ENCODE measurements at places on chromosomes 1 and 21. TPM values are rescaled to one million over a fixed set of nuclear protein-coding genes. Genes with fewer than 3 reads are reported as not detected.

GRCh38 chr1:10160907-10161490 lies 49.4 kb upstream of the KIF1B start:
- H3K27ac ChIP-seq, result no peak overlapping the region
- DNase-seq, result no peak
- no peak overlapping the region for H3K4me3 ChIP-seq

DDX59 gene
- total RNA-seq, result 18.9 TPM

DNA sequence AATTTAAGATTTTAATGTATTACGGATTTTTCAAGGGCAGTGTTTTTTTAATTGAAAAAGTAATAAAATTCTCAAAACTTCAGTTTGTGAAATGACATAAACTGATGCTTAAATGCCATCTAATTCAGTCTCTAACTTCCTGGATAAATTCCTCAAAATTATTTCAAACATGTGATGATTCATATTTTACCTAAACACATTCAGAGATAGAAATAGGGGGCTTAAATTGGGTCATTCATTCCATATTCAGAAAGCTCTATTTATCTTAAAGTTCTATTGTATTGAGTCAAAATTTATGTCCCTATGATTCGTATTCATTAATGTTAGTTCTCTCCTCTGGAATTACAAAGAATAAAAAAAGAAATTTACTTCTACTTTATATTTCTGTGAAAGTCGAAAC lies 713.6 kb upstream of the CHRM3 start:
- no peak for DNase-seq
- H3K4me3 ChIP-seq, result no peak overlapping the region
- H3K27me3 ChIP-seq, result no peaks in the 10 kb centered on the region

- no peak overlapping the region for H3K4me3 ChIP-seq
- no peaks in the 10 kb centered on the region for H3K27me3 ChIP-seq
- no peaks in the 10 kb centered on the region for H3K36me3 ChIP-seq
- no peaks in the 10 kb centered on the region for H3K4me1 ChIP-seq
- DNase-seq, result no peak
These were observed 204.5 kb downstream of the TM2D1 start for GRCh38 chr1:61520401-61520800.

DNA sequence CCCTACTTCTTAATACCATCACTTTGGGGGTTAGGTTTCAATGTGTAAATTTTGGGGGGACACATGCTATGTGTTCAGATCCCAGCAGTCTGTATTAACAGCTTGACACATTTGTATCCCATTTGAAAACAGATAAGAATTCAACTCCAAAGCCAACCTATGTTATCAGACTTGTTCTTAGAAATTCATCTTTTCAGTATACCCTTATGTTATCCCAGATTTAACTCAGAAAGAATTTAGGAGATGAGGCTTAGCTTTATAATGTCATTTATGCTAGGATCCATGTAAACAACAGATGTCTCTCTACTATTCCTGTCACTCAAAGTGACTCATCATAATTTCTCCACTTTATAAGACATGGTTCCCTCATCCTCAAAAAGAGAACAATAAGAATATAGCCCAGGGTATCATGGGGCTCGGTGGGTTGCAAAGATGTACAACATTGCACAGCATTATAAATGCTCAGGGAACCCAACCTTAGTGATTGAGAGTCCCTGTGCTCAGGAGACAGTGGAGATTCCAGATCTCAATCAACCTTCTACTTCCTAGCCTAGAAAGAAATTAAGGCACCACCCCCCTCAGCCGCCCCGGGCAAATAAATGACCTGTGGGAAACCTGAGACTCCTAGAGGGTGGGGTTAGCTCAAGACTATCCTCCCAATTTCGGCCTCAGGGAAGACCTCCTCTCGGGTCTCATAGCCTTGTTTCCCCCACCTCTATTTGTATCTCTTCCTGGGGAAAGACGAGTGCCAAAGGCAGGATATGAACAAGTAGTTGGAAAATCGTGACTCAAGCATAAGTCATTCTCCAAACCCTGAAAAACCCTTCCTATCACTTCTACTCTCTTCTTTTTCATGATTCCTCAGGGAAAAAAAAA lies 265.1 kb upstream of the CAMK1G start:
- no peaks in the 10 kb centered on the region for H3K27me3 ChIP-seq
- no peaks in the 10 kb centered on the region for H3K4me1 ChIP-seq
- H3K27ac ChIP-seq, result no peak overlapping the region
- DNase-seq, result no peak
- no peaks in the 10 kb centered on the region for H3K36me3 ChIP-seq

OR2T1 gene
- not detected for total RNA-seq

DNA sequence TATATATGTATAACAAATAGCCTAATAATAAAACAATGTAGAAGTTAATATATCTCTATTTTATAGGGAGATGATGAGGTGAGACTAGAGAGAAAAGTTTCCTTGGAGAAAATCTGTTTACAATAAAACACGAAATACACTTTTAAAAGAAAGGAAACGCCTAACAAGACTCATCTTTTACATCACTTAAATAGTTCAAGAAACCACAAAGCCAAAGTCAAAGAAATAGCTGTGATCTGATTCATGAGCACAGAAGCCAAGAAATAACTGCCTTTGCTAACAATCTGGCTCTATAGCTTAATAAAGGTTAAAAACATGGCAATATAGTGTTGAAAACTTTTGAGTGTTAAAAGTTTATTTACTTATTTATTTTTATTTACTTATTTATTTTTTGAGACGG lies 61.5 kb downstream of the TOR3A start:
- H3K4me1 ChIP-seq, result no peaks in the 10 kb centered on the region
- no peak overlapping the region for H3K27ac ChIP-seq
- no peaks in the 10 kb centered on the region for H3K36me3 ChIP-seq
- no peaks in the 10 kb centered on the region for H3K27me3 ChIP-seq

GRCh38 chr1:179021873-179022272 lies 3.8 kb upstream of the FAM20B start:
- H3K36me3 ChIP-seq, result no peaks in the 10 kb centered on the region
- peaks cover 13% of the 10 kb centered on the region for H3K4me1 ChIP-seq
- H3K4me3 ChIP-seq, result no peak overlapping the region
- no peak for DNase-seq

- H3K36me3 ChIP-seq, result no peaks in the 10 kb centered on the region
- H3K4me1 ChIP-seq, result peaks cover 9% of the 10 kb centered on the region
- H3K4me3 ChIP-seq, result no peak overlapping the region
- no peak overlapping the region for H3K27ac ChIP-seq
- no peaks in the 10 kb centered on the region for H3K27me3 ChIP-seq
These were observed 15.3 kb downstream of the CFAP74 start for GRCh38 chr1:1988061-1988945.

GRCh38 chr21:15895142-15896106 lies 165.6 kb downstream of the USP25 start:
- no peak overlapping the region for H3K4me3 ChIP-seq
- H3K27ac ChIP-seq, result no peak overlapping the region
- peaks cover 4% of the 10 kb centered on the region for H3K4me1 ChIP-seq
- no peaks in the 10 kb centered on the region for H3K27me3 ChIP-seq

DNA sequence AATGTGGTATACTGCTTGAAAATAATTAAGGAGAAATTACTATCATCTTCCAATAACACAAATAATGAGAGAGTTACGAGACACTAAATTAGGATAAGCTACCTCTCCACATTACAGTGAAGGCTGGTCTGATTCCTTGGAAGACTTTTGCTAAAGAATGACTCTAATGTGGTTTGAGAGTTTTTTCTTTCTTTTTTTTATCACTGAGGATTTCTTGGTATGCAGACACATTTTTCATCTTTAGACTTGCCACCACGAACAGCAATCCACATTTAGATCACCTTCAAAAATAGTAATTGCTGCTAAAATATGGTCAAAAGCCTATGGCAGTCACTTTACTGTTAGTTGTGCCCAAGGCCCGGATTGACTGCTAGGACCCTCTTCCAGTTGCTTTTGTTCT lies 16.6 kb upstream of the TMEM35B start:
- H3K27ac ChIP-seq, result no peak overlapping the region
- DNase-seq, result no peak
- H3K36me3 ChIP-seq, result no peaks in the 10 kb centered on the region
- no peaks in the 10 kb centered on the region for H3K27me3 ChIP-seq

GBP7 gene
- not detected for total RNA-seq

GRCh38 chr1:40257313-40257687 lies 736 bp upstream of the ZMPSTE24 start:
- no peaks in the 10 kb centered on the region for H3K27me3 ChIP-seq
- peak overlapping the region; percentile 95 for H3K27ac ChIP-seq
- peak overlapping the region; percentile 71 for H3K4me3 ChIP-seq
- H3K4me1 ChIP-seq, result peaks cover 3% of the 10 kb centered on the region
- DNase-seq, result no peak
- H3K36me3 ChIP-seq, result no peaks in the 10 kb centered on the region

SLAMF6 gene
- total RNA-seq, result 0.47 TPM

COL24A1 gene
- 0.74 TPM for total RNA-seq

- no peaks in the 10 kb centered on the region for H3K36me3 ChIP-seq
- no peak overlapping the region for H3K4me3 ChIP-seq
- H3K27ac ChIP-seq, result no peak overlapping the region
- no peak for DNase-seq
- no peaks in the 10 kb centered on the region for H3K27me3 ChIP-seq
- peaks cover 2% of the 10 kb centered on the region for H3K4me1 ChIP-seq
These were observed 28.7 kb downstream of the KCNA3 start for GRCh38 chr1:110645821-110646735.

CLDN19 gene
- 0.24 TPM for total RNA-seq

DNA sequence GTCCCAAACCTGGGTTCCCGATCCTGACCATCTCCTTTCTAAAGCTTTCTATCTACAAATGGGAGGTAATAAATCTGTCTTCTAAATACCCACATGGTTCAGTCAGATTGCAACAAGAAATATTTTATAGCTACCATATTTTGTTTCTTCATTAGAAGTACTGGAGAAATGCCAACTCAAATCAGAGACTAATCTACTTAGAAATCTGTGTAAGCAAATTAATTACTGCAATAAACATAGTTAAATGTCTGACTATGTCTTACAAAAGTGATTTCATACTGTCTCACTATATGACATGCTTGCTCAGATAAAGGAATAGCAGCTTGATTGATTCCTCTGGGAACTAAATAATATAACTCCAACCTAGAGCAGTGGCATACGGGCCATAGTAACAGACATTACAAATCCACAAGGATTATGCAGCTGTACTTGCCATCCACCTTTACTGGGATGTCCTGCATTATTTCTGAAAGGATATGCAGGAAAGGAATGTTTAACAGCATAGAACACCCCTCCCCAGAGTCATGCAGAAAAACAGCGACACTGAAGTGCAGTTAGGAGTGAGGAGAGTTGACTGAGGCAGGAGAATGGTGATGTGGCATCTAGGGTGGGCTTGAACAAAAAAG lies 80.3 kb downstream of the PCNX2 start:
- no peak overlapping the region for H3K27ac ChIP-seq
- no peaks in the 10 kb centered on the region for H3K27me3 ChIP-seq
- H3K4me3 ChIP-seq, result no peak overlapping the region
- no peak for DNase-seq
- no peaks in the 10 kb centered on the region for H3K36me3 ChIP-seq
- no peaks in the 10 kb centered on the region for H3K4me1 ChIP-seq

- no peak for DNase-seq
- no peaks in the 10 kb centered on the region for H3K27me3 ChIP-seq
- no peaks in the 10 kb centered on the region for H3K36me3 ChIP-seq
- H3K27ac ChIP-seq, result peak overlapping the region; percentile 92
- H3K4me1 ChIP-seq, result peaks cover 12% of the 10 kb centered on the region
These were observed 931 bp upstream of the MXRA8 start for GRCh38 chr1:1359308-1359663.

Data from ovary (tissue), 10 donors.